CD4-positive, alpha-beta T cell treated with Interleukin-17A for 1 hour (primary cell): ENCODE measurements at places on chromosomes 3 and 15.
A peak's percentile ranks its signal among the peaks of the same experiment; 100 is the strongest.

DNA sequence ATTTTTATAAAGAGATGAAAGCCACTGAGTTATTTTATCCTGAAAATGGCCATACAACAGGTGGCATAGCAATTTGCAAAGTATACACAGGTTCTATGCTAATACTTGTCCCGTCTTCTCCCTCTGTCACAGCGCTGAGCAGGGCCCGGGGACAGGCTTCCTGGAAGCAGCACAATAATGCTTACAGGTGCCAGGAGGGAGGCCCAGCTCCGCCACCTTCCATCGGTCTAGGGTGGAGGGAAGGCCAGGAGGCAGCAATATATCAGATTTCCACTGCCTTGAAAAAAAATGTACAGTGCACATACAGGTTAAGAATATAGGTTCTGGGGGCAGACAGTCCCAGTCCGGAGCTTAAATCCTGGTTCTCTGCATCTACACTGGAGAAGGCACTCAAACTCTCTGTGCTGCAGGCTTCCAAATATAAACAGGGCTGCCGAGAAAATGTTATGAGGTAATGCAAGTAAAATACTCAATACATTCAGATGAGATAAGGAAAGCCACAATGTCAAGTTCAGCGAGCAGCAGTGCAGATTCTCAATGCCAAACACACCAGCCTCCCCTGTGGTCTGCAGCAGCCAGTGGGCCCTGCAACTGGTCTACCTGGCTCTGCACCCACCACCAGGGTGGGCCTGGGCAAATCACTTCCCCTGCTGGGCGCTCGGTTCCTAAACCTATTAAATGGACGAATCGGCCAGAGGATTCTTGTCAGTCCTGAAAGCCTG, 189.6 kb downstream of the XXYLT1 start:
- DNase-seq, result no peak

GRCh38 chr3:134795746-134796280, 753 bp downstream of the EPHB1 start:
- no peak for DNase-seq

- no peak for DNase-seq
Observed at GRCh38 chr3:183912895-183913579, 28.4 kb upstream of the PARL start.

GRCh38 chr3:13796701-13797460, 83.0 kb downstream of the WNT7A start:
- DNase-seq, result no peak

DNA sequence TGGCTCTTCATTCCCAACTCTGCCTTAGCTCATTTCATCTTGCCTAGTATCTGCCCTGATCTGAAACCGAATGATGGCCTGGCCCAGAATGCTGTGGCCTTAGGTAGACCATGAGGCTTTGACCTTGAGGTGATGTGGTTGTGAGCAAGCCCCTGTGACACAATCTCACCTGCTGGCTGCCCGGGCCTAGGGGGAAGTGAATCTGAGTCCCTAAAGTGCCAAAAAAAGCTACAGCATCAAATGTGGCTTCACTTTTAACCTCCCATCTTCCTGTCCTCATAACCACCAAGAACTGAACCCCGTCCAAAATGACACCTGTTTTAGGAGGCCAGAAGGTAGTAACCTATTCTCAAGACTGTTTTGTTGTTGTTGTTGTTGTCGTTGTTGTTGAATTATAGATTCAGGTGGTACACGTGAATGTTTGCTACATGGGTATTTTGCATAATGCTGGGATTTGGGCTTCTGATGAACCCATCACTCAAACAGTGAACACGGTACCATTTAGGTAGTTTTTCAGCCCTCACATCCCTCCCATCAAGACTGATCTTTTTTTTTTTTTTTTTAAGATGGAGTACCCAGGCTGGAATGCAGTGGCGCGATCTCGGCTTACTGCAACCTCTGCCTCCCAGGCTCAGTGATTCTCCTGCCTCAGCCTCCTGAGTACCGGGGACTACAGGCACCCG, 54.6 kb downstream of the MCCC1 start:
- no peak for DNase-seq

- DNase-seq, result no peak
Observed at GRCh38 chr3:184345317-184346144, 8.1 kb downstream of the FAM131A start.

DNA sequence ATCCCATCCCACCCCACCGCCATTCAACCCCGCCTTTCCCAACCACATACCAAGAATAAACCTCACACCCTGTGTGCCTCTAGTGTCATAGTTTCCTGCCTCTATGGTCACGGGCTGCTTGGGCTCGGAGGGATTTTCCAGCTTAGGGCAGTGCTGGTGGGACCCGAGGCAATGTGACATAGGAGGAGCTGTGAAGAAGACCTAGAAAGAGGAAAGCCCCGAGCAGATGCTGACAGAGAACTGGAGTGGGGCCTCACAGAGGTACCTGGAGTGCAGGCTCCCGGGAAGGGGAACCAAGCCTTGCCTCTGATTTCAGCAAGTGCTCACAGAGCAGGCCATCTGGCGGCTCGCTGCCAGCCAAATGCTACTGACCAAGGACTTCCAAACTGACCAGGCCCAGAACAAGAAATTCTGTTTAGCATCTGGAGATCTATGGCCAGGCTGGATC, 27.5 kb downstream of the BHLHE40 start:
- DNase-seq, result peak; percentile 91

DNA sequence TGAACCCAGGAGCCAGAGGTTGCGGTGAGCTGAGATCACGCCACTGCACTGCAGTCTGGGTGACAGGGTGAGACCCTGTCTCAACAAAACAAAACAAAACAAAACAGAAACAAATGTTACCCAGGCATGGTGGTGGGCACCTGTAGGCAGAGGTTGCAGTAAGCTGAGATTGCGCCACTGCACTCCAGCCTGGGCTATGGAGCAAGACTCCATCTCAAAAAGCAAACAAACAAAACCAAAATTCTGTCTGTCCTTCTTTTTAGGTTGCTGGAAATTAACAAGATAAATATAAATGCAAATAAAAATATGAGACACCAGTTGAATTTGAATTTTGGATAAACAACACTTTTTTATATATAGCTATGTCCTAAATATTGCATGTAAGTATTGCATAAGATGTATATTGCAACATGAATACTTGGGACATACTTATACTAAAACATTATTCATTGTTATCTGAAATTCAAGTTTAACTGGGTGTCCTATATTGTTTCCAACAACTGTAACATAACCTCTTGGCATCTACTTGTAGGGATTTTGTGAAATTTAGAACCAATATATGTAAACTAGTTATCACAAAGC, 4.7 kb upstream of the CEP97 start:
- DNase-seq, result no peak
